ENCODE measurements at places on chromosomes 16 and 17.

DNA sequence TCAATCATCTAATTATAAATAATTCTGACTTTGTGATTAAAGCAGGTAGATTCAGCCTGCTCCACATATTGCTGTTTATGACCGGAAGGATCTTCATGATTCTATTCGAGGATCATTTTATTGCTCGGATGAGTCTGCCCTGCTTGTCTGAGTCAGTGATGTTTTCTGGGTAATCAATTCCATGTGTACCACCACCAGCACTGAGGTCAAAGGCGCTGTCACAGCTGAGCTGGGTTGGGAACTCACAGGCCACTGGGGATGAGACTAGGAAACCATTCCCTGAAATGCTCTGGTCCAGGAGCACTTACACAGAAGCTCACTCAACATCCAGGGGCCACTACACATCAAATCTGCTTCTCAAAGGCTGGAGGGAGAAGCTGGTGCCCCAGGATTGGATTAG, 30.4 kb upstream of the ERN1 start:
- DNase-seq, result no peak

- no peak for DNase-seq
Measured at GRCh38 chr17:79990704-79991103, 45.0 kb downstream of the TBC1D16 start.

DNA sequence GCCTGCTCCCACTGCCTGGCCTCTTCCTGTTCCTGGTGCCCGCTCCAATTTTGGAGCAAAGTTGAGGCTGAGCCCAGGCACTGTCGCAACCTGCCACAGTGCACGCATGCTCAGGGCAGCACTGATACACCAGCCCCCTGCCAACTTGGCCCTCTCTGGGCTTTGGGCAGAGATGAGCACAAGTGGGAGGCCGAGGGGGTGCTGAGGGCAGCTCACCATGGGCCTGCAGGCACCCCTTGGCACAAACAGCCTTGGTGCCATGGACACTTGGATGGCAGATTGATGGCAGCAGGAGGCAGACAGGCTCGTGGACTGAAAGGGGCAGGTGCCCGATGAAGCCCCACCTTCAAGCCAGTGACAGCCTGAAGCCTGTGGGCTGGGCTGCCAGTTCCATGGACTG, 42.9 kb downstream of the PIGL start:
- no peak for DNase-seq

GRCh38 chr17:65800655-65801054, 239.2 kb upstream of the AXIN2 start:
- DNase-seq, result no peak

GRCh38 chr17:6279659-6280058, 155.3 kb downstream of the AIPL1 start:
- DNase-seq, result no peak

DNA sequence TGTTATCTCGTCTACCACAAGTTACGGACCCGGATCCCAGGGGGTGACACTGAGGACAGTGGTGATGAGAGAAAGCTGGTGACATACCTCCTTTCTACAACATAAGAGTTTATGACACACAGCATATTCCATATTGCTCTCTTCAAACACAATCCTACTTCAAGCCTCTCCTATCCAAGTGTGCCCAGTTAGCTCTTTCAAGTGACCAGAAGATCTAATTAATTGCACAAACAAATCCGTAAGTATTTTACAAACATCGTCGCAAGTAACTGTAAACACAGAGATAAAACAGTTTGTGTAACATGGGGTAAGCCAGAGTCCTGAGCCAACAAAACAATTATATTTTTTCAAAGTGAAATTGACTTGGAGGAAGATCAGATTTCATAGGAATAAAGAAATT, 235.0 kb downstream of the CHD9NB start:
- DNase-seq, result no peak

DNA sequence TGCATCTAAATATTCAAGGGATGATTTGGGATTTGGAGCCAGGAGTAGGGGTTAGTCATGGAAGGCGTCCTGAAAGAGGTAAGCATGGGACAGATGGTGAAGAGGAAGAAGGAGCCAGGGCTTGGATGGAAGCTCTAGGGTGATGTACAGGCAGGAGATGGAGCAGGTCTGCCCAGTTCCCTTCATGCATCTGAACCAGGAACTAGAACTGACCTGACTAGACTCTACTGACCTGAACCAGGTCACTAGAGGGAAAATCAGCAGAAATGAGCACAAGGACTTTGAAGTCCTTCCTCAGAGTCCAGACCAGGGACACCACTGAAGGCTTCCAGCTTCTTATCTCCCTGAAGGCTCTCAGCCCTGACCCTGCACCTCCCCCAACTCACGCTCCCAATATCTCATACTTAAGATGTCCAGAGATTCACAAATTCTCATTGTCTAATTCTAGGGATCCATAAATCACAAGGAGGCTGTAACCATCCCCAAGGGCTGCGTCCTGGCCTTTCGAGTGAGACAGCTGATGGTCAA, 8.3 kb downstream of the GSDMA start:
- no peak for DNase-seq

- no peak for DNase-seq
Measured at GRCh38 chr17:37160944-37161343, 212.2 kb downstream of the AATF start.

GRCh38 chr16:68478526-68479250, 30.4 kb upstream of the SMPD3 start:
- DNase-seq, result no peak

All from GM04503 (cell line).